ENCODE measurements at places on chromosomes 3 and 15.

DNA sequence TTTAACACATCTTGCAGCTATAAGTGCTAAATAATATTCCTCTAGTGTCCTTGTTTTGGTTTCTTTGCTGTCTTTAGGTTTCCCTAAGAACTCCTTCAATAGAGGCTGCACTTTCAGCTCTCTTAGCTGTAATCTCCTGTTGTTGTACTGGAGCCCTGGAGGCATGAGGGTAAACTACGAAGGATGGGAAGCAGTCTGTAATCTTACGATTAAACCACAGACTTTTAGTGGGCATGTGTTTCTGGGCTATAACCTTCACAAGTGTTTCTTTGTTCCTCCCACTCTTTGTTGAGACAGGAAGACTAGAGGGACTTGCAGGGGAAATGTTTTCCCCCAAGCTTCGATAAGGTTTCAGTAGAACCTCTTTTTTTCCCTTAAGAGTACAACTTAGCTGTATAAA is 1058.1 kb downstream of the NSUN3 start:
- DNase-seq, result no peak

DNA sequence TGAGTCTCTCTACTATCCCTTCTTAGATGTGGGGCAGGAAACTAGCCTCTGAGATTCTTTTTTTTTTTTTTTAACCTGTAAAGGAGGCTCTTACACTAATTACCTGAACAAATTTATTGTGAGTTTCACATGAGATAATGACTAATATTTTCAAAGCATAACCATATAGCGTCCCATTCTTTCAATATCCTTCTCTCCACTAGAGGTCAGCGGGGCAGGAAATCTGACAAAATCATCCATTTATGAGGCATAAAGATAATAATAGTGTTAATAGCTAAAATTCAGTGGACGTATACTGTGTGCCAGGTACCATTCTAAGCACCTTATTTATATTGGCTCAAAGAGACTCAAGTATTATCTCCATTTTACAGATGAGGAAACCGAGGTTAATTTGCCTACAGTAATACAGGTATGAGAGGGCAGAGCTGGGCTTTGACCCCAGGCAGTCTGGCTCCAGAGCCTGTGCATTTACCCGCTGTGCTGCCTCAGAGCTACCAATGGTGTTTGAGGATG is 16.3 kb upstream of the SMAD6 start:
- DNase-seq, result no peak

- DNase-seq, result no peak
These were observed 124.6 kb upstream of the LYSMD4 start for GRCh38 chr15:99857836-99858235.

DNA sequence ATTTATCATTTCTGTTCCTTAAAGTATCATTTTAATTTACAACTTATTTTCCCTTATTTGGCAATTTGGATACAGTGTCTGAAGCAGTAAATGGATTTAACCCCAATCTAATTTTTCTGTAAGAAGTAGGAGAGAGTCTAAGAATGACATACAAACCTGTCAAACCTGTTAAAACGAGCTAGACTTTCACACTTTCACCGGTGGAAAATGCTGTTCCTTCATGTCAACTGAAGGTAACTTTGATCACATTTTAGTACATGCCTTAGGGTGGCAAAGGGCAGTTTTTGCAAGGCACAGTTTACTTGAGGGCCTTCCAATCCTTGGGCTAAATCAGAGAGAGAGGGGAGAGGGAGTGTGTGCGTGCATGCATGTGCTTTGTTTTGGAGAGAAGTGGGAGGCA is 221.4 kb downstream of the THSD4 start:
- no peak for DNase-seq

DNA sequence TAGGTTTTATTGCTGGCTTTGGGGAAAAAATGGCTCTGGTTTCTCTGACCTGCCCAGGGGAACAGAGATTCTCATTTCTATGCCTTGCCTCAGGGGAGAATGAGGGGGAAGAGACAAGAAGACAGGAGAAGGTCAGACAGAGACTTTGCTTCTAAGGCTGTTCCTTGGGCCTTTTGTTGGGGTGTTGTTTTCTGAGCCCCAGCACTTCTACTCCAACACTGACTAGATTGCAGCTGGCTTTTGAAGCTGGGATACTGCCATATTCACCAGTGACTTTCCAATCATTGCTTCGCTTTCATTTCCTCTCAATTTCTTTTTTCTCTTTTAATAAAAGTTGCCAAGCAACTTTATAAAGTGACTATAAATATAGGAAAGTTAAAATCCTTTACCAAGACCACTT is 143.2 kb upstream of the ARHGEF26 start:
- no peak for DNase-seq

DNA sequence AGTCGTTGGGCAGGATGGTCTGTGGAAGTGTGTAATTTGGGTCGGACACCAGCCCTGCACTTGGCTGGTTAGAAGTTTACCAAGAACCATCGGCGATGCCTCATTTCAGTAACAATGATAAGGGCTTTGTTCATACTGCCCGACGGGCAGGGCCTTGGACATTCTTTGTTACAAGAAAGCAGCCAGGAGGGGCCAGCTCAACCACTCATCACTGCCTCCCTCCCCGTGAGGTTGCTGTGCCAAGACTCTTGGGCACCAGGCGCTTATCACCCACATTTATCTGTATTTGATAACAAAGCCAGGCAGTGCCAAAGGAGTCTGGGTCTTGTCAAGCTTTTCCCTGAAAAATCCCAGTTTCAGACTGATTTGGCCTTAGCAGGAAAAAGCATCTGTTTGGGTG is 235.0 kb downstream of the ADAMTS17 start:
- no peak for DNase-seq

DNA sequence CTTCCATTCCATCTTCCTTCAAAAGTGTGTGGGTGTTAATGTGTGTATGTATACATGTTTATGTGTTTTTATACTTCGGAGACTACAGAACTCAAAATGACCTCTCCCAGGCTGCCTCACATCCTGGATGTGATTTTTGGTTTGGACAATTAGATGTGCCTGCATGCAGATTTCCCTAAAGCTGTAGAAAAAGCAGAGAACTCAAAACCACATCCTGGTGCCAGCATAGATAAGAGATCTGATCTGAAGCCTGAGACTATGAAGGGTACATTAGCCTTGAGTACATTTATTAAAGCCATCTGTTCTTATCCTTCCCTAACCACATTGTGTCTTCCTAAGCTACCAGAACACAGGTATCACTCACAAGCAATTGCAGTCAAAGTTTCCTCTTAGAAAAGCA is 319.4 kb upstream of the RASGRP1 start:
- no peak for DNase-seq

DNA sequence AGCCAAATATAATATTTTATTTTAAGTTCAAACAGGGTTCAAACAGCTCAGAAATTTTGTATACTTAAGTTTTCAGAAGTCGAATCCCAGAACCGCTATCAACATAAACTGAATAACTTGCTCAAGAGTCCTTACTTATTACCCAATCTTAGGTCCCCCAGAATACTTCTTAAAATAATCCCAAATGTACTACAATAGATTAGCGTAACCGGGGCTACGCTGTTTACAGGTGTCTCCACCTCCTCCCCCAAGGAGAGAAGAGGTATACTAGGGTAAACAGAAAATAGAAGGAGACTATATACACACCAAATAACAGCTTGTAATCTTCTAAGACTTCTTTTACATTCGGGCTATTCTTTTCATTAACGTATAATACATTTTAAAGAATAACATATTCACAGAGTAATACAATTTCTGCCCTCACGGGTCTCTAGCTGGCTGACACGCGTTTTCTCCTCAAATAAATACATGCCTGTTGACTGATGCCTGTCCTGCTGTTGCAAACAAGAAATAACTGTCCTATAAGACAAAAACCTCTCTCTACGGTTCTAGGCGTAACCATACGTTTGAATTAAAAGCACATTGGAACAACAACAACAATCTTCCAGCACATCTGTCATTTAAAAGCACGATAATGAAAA is 1.3 kb downstream of the DENND4A start:
- no peak for DNase-seq

All from stimulated activated CD4-positive, alpha-beta T cell treated with anti-CD3 and anti-CD28 coated beads, Interleukin-4, amount 100 ng/mL, for 4 hours (primary cell).